GM13976 (cell line): ENCODE measurements at places on chromosomes 6 and 20.

DNA sequence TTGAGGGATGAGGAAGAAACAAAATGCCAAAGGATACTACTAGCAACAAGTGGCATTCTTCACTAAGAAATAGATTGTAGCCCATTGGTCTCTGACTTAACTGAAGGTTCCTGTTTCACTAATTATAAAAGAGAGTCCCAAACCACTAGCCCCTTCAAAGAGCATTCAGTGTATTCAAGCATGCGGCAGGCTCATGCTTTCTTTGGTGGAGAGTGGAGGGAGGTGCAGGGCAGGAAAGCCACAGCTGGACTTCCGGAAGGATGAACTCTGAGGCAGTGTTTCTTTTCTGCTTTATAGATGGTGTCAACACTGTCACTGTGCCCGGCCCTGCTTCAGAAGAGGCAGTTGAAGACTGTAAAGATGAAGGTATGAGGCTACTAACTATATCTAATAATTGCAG, 636.1 kb downstream of the KIF16B start:
- no peak for DNase-seq

DNA sequence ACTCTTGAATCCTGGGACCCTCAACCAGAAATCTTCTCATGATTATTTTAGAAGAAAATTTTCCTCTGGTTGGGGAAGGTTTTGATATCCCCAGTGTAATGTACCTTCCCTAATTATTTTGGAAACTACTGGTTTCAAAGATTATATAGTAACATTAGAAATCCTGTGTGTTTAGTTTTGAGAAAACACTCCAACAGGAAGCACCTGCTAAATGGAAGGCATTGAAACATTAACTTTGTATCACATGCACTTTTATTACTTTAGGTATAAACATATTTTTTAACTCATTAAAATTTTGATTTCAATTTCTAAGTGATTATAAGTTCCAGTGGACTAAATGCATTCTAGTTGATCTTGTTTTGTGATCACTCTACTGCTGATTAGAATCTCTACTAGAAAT, 109.3 kb downstream of the SESN1 start:
- DNase-seq: no peak

GRCh38 chr6:87100216-87100615, 5.3 kb upstream of the CGA start:
- DNase-seq: no peak

DNA sequence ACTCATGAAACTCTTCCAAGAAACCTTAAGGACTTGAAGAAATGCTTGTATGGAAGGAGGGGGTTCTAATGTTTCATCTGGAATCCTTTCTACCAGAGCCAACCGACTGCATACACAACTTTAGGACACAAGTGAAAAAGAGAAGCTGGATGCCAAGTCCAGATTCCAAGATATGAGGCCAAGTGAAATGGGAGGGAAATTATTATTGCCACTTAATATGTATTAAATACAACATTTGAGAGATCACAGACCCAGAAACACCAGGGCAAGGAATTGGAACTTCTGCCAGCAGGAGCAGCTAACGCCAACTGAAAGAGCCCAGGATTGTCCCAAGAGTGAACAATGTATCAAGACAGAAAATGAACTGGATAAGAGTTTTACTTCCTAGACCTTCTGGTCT, 144.2 kb downstream of the ARHGAP18 start:
- no peak for DNase-seq

DNA sequence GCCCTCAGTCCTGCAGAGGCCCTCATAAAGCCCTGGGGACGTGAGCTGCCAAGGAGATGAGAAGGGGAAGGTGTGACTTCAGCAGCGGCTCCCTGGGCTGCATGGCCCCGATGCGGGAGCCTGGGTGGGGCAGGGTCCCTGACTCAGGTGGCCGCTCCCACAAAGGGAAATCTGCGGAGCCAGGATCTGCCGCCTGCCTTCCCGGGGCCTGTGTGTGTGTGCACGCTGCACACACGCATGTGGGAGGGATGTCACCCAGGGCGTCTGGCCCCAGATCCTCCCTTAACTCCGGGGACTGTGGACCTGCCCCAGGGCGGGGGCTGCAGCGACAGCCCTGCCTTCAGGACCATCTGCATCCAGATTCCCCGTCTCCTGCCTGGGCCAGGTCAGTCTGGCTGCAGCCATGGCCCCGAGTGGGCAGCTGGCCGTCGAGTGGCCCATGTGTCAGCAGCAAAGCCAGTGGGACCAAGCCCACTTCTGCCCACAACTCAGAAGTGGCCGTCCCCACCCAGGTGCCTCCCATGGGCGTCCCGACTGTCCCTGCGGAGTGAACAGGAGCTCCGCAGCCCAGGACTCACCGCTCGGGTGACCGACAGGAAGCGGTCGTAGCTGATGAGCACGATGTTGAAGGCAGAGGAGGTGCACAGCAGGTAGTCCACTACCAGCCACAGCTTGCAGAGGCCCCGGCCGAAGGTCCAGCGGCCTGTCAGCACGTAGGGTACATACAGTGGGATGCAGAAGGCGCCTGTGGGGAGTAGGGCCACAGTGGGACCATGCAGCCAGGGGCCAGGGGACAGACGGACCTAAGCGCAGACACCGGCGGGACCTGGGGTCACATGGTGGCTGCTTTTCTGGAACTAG, 1.9 kb downstream of the HRH3 start:
- DNase-seq: no peak
